ENCODE measurements at places on chromosomes 7 and 10. TPM values are rescaled to one million over a fixed set of nuclear protein-coding genes. Genes with fewer than 3 reads are reported as not detected.

GNGT1 gene
- total RNA-seq, result not detected

DTX2 gene
- total RNA-seq, result 4.1 TPM

GIMAP4 gene
- 0.44 TPM for total RNA-seq

LRRC18 gene
- not detected for total RNA-seq

ZNF853 gene
- total RNA-seq, result 3.9 TPM

MBLAC1 gene
- 2.6 TPM for total RNA-seq

PYROXD2 gene
- 26.7 TPM for total RNA-seq
